Sigmoid colon (tissue), 7 donors: ENCODE measurements at places on chromosomes 3 and 15. TPM values are rescaled to one million over a fixed set of nuclear protein-coding genes. Genes with fewer than 3 reads are reported as not detected.

DNA sequence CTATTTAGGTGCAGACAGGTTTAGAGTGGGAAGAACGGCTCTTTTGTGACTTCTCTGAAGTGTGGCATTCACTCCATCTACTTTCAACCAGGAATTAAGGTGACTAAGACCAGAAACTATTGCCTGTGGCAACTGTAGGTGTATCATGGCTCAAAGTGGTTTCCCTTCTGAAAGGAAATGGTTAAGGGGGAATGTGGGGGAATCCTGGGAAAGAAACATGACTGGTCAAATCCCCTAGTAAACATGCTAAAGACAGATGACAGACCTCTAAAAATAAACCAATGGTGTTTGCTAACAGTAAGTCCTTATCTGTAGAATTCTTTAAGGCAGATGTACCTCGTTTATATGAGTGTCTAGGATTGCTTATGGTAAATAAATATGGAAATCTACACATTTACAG is 56.9 kb downstream of the MEGF11 start:
- no peak for DNase-seq

Gene RGMA
- 58.6 TPM for total RNA-seq

Gene GRK7
- total RNA-seq = not detected

DNA sequence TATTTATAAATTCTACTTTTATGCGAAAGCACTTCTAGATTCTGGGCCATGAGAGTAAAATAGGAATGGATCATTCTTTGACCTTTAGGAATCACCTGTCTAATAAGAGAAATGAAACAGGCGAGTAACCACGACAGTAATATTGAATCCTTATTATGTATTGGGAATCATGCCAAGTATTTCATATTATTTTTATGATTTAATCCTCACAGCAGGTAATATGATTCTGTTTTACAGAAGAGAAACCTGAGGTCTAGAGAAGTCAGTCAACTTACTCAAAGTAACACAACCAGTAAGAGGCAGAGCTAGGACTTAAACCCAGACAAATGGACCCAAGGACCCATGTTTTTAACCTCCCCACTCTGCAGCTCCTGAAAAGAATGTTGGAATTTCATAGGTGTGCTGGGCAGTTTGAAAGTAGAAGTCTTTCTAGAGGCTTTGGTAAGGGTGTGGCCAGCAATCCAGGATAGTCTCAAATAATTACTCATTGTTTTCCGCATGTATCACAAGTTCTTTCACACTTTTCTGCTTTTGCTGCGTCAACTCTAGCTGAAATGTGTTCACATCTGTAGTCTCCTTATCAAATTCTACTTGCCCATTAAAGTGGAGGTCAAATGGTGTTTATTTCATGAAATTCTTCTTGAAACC is 181.7 kb downstream of the TPRG1 start:
- no peak for DNase-seq

- DNase-seq = no peak
These were observed 115.1 kb downstream of the LIPC start for GRCh38 chr15:58546635-58547627.

Gene CCDC51
- 9.4 TPM for total RNA-seq

GRCh38 chr15:32718821-32719716 is 1.3 kb downstream of the GREM1 start:
- DNase-seq = peak; percentile 62

DNA sequence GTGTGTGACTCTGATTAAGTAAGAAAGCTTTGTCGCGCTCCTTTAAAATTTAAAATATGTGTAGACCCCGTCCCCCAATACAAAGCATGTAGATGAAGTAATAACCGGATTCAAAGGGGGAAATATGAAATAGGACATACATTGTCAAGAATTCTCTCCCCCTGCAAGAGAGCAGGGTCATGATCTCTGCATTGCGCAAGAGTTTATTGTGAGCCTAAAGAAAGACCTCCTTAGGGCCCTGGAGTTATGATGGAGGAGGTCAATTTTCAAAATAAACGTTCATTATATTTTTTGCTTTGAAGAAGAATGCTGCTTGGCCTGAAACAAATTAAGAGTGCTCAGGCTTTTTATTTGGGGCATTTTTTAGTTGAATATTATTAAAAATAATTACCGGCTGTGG is 235.0 kb downstream of the SHOX2 start:
- no peak for DNase-seq

Gene TMC3
- total RNA-seq = 0.71 TPM

DNA sequence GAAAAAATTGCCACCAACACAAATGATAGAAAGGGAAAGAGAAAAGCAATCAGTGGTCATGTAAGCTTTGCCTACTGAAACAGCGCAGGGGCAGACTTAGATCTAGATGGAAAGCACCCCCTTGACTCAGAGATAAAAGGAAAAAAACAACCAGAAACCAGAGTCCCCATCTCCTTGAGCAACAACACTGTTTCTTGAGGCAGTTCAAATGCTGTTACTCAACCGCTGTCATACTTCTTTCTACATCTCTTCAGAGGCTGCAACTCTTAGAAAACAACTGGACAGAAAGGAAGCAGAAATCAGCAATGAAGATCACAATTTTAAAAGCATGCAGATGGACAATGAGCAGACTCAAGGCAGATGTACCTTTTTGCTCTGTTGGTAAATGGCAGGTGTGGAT is 36.5 kb downstream of the FSIP1 start:
- DNase-seq = no peak

DNA sequence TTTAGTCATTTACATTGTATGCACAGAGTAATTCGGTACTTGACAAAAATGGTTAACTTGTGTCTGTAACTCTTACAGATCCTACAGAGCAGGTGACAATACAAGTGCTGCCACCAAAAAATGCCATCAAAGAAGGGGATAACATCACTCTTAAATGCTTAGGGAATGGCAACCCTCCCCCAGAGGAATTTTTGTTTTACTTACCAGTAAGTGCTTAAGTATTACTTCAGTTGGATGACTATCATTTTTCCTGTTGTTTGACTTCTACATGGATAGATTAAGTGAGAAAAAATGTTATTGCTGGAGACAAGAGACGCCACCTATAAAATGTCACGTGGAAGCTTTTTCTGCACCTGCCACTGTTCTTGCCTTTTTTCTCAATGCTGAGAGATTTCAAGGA is 173.2 kb downstream of the ALCAM start:
- DNase-seq = no peak

DNA sequence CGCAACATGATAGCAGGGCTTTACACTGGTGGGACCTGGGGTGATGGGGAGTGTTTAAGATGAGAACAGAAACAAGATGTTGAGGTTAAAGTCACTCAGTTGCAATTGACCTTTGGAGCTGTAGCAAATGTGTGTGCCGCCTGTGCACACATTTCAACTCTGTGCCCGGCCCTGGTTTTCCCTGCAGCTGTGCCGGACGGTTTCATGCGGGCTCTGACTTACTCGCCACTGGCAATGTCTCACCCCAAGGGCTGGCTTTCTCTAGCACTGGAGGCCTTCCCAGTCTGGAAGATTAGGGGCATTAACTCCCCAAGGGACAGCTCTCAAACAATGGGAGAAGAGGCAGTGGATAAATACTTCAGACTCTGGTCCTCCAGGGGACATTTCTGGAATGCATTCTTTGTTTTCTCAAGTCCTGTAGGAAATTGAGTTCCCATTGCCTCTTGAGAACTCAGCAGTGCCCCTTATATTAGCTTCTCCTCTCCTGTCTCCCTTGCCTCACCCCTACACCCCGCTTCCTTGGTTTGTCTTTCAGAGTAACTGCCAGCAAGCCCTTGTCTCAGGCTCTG is 152.5 kb downstream of the EDEM1 start:
- no peak for DNase-seq

GRCh38 chr3:102189541-102189940 is 245.3 kb upstream of the ZPLD1 start:
- no peak for DNase-seq

DNA sequence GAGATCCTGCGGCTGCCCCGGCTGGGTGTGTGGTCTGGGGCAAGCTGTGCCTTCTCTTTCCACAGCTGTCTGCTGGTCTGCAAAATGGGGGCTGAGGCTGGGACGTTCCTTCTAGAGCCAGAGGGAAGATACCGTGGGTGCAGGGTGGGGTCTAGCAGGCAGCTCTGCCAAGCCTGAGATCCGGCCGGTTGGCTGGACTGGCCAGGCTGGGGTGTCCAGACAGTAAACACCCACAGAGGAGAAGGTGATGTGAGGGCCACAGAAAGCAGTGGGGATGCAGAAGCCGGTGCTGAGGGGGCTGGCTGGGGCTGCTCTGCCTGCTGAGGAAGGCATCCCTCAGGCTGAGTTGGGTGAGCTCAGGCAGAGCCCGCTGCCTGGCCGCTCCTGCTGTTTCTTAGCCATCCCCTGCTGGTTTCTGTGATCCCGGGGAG is 46.1 kb downstream of the FBLN2 start:
- peak; percentile 52 for DNase-seq

DNA sequence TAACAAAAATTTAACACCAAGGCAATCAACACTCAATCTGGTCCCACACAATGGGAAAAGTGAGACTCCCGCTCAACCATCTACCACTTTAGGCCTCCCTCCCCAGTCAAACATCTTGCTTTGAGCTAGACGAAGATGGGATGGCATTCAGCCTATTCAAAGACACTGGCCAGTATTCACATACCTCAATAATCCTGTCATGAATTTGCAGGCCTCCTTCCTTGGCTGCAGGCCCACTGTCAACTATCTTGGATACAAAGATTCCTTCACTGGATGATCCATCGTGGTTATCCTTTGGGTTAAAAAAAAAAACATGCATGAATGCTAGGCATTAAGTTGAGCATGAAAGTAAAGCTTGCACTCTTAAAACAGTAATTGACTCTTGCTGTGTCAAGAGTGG is 22.6 kb downstream of the PDZRN3 start:
- DNase-seq = no peak

GRCh38 chr15:63462088-63462487 is 42.3 kb upstream of the USP3 start:
- no peak for DNase-seq

GRCh38 chr15:35308802-35309201 is 223.7 kb upstream of the NANOGP8 start:
- DNase-seq = peak; percentile 70

Gene KBTBD12
- 5.9 TPM for total RNA-seq

- DNase-seq = no peak
These were observed 294.3 kb downstream of the LRTM1 start for GRCh38 chr3:54633444-54634121.

- DNase-seq = no peak
These were observed 433.7 kb downstream of the SHQ1 start for GRCh38 chr3:72414481-72415016.

DNA sequence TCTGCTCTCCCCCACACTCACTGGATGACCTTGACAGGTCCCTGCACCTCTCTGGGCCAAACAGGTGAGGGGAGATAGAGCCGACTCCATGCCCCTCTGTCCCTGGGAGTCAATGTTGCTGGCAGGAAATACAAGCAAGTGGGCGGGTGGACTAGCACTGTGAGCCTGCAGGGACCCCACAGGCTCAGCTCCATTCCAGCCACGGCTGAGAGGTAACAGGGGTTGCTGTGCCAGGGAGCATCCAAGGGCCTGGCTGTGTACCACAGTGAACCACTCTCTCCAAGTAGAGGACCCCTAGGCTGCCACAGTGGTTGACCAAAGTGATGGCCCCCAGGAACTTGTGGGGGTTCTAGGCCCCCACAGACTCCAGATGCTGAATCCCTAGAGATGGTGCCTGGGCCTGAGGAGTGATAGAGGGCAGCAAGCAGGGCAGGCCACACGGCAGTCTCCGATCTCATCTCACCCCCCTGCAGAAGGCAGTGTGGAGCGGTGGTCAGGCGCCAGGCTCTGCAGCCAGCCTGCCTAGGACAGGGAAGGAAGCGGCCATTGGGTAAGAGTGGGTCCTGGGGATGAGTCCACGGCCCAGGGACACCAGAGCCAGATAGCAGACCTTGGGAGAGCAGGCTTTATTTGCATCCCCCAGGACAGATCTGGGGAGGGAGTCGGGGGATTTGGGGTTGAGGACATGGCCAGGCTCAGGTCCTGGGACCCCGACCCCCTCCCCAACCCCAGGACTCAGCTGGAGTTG is 3.2 kb downstream of the TNNC1 start:
- DNase-seq = no peak

Gene FMN1
- 19.9 TPM for total RNA-seq

DNA sequence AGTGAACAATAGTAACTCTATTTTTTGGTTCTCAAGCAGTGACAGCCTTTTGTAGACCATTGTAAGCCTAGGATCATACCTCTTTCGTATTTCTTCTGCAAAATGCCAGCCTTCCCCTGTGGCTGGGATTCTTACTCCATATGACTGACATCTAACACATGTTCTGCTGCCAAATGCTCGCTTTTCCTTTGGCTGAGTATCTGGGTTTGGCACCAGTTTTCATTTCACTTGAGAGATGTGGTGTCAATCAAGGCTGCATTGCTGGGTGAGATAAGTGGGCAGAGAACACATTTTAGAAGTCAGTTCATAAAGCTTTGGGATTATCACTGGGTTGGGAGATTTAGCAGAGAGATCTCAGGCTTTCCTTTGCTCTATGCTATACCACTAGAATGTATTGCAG is 514.7 kb upstream of the SGO1 start:
- no peak for DNase-seq

DNA sequence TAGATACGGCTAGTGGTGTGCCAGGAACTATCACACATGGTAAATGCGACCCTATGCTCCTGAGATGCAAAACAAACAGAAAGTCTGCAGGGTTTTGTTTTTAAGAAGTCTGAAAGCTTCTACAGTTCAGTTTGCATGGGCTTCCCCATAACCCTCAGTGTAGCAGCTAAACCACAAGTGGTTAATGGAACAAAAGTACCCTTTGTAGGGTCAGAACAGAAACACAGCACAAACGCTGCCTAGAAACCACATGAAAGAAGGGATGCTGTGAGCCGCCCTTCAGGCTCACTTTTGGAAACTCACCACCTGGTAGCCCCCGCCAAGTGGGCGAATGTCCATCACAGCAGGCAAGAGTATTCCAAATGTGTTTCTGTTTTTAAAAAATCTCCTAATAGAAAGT is 46.2 kb downstream of the CTDSPL start:
- DNase-seq = no peak

- DNase-seq = no peak
These were observed 23.0 kb upstream of the GOLGA8J start for GRCh38 chr15:30059771-30060170.

DNA sequence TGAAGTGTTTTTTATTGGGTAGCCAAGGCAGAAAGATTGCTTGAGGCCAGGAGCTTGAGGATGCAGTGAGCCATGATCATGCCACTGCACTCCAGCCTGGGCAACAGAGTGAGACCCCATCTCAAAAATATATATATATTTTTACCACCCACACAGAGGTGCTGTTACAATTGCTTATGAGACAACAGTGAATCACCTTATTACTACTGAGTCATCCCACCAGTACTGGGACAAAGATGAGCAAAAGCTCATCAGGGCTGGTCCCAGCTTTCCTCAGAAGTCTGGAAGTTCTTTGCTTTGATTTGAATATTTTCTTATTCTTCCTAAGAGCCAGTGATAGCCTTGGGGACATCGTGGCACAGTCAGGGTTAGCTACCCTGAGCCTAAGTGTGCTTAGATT is 207.7 kb downstream of the SOX2 start:
- no peak for DNase-seq

Gene IL12A
- total RNA-seq = 1.1 TPM

Gene GTF2E1
- 6.9 TPM for total RNA-seq

Gene EIF4G1
- 197 TPM for total RNA-seq

DNA sequence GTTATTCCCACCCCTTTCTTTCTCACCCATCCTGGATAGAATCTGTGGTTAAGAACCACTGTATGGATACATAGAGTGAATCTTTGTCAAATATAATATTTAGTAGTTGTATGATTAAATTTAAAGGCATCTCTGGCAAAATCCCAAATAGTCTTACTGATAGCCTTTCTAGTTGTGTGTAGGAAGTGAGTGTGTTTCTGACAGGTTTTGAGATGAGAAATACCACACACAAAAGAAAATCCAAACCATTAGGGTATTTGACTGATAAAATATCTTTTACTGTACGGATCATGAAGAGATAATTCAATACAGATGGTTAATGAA is 44.7 kb upstream of the PLCL2 start:
- DNase-seq = no peak
